T-helper 2 cell treated with Interferon-gamma antibody and Interleukin-4, amounts not matched to agents 100 ng/mL and 5 ng/mL, for 36 hours (primary cell): ENCODE measurements at places on chromosomes 11 and 22. TPM values are rescaled to one million over a fixed set of nuclear protein-coding genes. Genes with fewer than 3 reads are reported as not detected.

GAB4 gene
- total RNA-seq, result not detected in 2 replicates

C11orf21 gene
- total RNA-seq, result 39.5 and 40.8 TPM in 2 replicates

OR52A1 gene
- total RNA-seq, result not detected in 2 replicates

MN1 gene
- 0.23 and 0.27 TPM in 2 replicates for total RNA-seq

PRODH gene
- 0.32 TPM in 1 of 2 replicates, not detected in the other for total RNA-seq

OR4D5 gene
- total RNA-seq, result not detected in 2 replicates

FOSL1 gene
- total RNA-seq, result 3.7 and 4.5 TPM in 2 replicates

UBQLN3 gene
- total RNA-seq, result not detected in 2 replicates

SLC16A8 gene
- total RNA-seq, result not detected in 2 replicates

MYBPC3 gene
- not detected in 2 replicates for total RNA-seq

MMP10 gene
- total RNA-seq, result not detected in 2 replicates

LINC01488 gene
- not detected in 2 replicates for total RNA-seq

MS4A4A gene
- total RNA-seq, result not detected in 2 replicates

VSTM5 gene
- total RNA-seq, result not detected in 2 replicates

USP47 gene
- total RNA-seq, result 38.7 and 41.0 TPM in 2 replicates

SPTBN2 gene
- total RNA-seq, result 0.61 and 0.80 TPM in 2 replicates

PAFAH1B2 gene
- 58.4 and 61.6 TPM in 2 replicates for total RNA-seq

APOL5 gene
- total RNA-seq, result not detected in 2 replicates

MB gene
- 0.36 and 0.68 TPM in 2 replicates for total RNA-seq

RCOR2 gene
- total RNA-seq, result 0.16 and 0.25 TPM in 2 replicates

PLEKHA7 gene
- 2.0 and 2.1 TPM in 2 replicates for total RNA-seq

MMP7 gene
- not detected in 2 replicates for total RNA-seq

ARHGAP32 gene
- 4.4 and 5.1 TPM in 2 replicates for total RNA-seq

B4GAT1 gene
- total RNA-seq, result 7.0 and 7.3 TPM in 2 replicates

TTC9C gene
- 37.0 and 39.9 TPM in 2 replicates for total RNA-seq

OR10A2 gene
- not detected in 2 replicates for total RNA-seq

CASP5 gene
- total RNA-seq, result not detected in 2 replicates

BBOX1 gene
- total RNA-seq, result not detected in 2 replicates

GAS2 gene
- total RNA-seq, result 1.7 and 2.0 TPM in 2 replicates

CCDC90B gene
- total RNA-seq, result 25.6 and 26.8 TPM in 2 replicates

PKDREJ gene
- total RNA-seq, result not detected in 2 replicates

PHOX2A gene
- total RNA-seq, result not detected in 2 replicates

B3GAT1 gene
- total RNA-seq, result 0.52 and 0.61 TPM in 2 replicates

C11orf52 gene
- total RNA-seq, result 0.27 TPM in 1 of 2 replicates, not detected in the other

ZP1 gene
- 0.61 and 0.66 TPM in 2 replicates for total RNA-seq

TRPC6 gene
- not detected in 2 replicates for total RNA-seq

MFRP gene
- not detected in 2 replicates for total RNA-seq
